Testis (tissue), 5 donors: ENCODE measurements at places on chromosomes 11 and 22.

- no peak for DNase-seq
These were observed 4.5 kb downstream of the BANF1 start for GRCh38 chr11:66006891-66007176.

- DNase-seq: no peak
These were observed 626.1 kb downstream of the NELL1 start for GRCh38 chr11:21295508-21295907.

GRCh38 chr11:57251491-57252104 is 14.5 kb upstream of the APLNR start:
- DNase-seq: peak; percentile 30

DNA sequence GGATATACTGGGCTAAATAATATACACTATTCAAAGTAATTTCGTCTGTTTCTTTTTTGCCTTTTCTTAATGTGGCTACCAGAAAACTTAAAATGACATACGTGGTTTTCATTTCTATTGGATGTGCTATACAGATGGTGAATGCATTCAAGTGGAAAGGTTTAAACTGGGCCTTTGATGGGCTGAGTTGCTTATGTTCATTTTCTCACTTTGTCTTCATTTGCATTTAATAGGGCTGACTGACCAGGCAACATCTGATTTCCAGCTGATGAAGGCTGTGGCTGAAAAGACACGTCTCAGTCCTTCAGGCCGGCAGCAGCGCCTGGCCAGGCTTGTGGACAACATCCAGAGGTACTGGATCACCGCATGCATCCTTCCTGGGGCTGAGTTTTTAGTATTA is 27.9 kb downstream of the PIWIL4 start:
- DNase-seq: no peak

GRCh38 chr11:90732486-90732885 is 509.6 kb upstream of the CHORDC1 start:
- DNase-seq: no peak

- DNase-seq: no peak
These were observed 5.5 kb downstream of the PHLDA2 start for GRCh38 chr11:2923446-2924375.

GRCh38 chr11:85813721-85814120 is 2.8 kb upstream of the SYTL2 start:
- no peak for DNase-seq

GRCh38 chr11:68216171-68216938 is 3.3 kb upstream of the KMT5B start:
- DNase-seq: no peak

- no peak for DNase-seq
These were observed 510.2 kb downstream of the METTL15 start for GRCh38 chr11:28618416-28618815.

DNA sequence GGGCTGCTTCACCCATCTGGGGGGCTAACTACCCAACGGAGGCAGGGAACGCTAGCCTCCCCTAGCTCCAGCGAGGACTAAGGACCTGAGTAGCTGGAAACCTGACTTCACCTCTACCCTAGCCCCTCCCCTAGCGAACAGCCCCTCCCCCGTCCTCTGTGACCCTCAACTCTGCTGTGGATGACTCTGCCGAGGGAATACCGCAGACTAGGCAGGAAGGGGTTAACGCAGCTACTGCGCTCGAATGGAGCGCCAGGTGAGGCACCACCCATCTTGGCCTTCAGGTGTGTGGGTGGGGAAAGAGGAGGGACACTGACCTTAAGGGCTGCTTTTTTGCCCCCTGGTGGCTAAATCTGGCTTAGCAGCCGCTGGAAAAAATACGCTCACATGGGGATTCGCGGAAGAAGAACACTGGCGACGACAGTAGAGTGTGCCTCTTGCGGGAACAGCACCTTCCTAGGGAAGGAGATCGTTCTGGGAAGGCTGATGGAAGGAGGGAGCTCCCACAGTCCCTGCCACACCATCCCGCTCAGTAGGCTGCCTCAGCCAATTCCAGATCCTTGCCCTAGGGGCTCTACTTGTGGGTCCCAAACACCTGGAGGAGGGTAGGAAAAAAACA is 4.5 kb upstream of the BCL9L start:
- DNase-seq: peak; percentile 89

GRCh38 chr11:33575311-33575710 is 125.3 kb downstream of the C11orf91 start:
- DNase-seq: no peak

DNA sequence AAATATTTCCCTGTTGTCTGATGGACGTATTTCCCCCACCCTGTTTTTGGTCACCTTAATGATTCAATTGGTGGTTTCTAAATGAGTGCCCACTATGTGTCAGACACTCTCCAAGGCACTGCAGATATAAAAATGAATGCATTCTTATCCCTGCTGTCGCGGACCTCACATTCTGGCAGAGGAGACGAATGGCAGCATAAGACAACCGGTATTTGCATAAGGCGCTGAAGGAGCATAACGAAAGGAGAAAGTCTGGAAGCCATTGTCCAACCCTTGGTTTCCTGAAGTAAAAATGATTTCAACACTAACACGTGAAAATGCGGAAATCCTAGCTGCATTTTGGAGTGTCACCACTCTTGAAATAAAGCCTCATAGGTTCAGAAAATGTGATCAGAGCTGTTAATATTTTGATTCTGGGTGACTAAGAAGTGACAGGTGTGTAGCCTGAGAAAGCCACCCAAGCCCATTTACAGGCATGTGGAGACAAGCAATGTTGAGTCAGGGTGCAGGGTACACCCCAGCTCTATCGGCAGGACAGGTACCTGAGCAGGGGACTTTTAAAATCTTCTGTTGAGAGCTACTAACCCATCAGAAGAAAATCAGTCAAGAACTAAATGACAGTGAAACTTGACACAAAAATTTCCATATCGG is 10.1 kb upstream of the GAB2 start:
- DNase-seq: no peak

GRCh38 chr22:31278151-31278621 is 14.1 kb downstream of the PIK3IP1 start:
- DNase-seq: no peak

GRCh38 chr11:118438314-118438931 is 2.1 kb downstream of the KMT2A start:
- peak; percentile 90 for DNase-seq

DNA sequence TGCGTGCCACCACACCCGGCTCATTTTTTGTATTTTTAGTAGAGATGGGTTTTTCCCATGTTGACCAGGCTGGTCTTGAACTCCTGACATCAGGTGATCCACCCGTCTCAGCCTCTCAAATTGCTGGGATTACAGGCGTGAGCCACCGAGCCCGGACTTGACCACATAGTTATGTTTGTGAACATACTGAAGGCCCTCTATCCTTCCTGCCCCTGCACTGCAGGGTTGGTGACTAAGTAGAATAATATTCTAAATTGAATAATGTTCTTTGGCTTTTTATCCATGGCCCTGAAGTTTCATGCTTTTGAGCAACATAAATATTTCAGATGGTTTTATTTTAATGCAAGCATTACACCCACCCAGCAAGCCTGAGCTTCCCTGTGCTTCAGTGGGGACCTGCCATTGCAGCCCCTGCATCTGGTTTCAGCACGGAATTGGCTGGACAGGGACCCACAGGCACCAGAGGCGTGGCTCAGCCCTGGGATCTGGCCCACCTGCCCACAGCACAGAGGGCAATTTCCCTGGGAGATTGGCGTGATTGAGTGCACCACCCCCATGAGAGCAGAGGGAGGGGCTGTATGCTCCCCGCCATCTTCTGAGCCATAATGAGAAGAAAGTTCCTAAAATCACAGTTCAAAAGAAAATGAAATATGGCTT is 460.5 kb downstream of the BRD1 start:
- no peak for DNase-seq

DNA sequence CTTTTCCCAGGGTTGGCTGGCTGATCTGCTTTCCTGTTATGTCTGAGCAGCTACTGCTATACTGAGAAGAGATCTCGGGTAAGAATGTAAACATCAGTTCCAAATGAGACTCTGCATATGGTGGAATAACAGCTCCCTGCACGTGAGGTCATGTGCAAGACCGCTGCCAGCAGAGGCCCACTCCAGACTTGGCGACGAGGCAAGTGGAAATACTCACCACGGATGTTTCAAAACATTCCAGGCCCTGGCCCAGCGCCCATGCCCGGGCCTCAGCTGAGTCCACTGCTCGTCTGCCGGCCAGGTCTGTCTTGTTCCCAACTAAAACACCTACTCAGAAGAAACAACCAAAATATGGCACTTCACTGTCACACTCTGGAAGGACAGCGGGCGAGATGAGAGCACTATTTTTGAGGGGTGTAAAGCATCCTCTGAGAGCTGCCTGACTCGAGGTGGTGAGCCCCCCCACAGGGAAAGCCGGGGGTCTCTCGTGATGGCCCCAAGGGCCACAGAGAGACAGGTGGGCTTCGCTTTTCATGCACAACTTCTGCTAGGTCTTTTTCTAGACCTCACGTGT is 13.1 kb downstream of the IFT27 start:
- no peak for DNase-seq

GRCh38 chr11:100870138-100870537 is 183.1 kb downstream of the ARHGAP42 start:
- no peak for DNase-seq

DNA sequence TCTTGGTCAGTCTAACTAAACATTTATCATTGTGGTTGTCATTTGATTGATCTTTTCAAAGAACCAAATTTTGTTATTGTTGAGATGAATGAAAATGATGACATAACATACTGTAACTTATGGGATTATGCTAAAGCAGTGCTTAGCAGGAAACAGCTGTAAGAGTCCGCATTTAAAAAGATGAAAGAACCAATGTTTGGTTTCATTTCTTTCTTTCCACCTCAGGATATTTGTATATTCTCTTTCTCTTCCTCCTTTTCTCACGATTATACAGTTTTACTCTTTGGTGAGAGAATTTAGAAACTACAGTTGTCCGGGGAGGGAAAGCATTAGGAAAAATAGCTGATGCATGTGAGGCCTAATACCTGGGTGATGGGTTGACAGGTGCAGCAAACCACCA is 23.1 kb downstream of the PIH1D2 start:
- no peak for DNase-seq

DNA sequence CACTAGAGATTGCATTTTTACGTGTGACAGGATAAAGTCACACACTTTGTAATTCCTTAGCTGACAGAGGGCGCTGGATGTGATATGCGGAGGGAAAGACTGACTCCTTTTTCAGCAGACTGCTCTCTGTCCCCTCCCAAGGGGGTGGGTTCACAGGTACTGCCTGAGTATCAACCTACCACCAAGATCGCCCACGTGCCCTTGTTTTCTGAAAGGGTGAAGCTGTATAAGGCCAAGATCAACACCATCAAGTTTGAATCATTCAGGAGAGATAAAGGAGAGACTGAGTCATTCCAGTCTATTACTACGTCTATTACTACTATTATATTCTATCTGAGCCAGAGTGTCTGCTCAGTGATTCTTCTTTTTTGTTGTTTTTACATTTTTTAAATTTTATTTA is 30.7 kb downstream of the BUD13 start:
- no peak for DNase-seq

DNA sequence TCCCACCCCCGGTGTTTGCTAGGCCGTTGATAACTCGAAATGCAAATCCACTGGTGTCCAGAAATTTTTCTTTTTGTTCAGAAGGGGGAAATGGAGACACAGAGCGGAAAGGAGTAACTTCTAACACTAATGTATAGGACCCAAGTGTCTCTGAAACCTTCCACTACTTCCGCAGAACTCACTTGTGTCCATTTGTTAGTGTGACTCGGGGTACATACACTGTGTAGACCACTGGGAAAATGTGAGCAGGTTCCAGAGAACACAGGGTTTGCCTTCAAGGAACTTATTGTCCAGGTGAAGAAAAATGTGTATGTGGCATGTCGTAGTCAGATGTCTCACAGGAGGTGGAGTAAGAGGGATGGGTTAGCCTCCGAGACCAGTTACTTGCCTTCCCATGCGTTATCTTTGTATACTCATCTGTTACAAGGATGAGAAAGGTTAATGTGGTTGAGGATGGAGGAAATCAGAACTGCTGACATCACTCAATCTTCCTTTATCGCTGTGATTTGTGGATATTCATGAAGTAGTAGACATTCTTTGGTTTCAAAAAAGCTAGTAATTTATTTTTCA is 857 bp downstream of the ARCN1 start:
- no peak for DNase-seq
